ENCODE measurements at places on chromosomes 5 and 9. TPM values are rescaled to one million over a fixed set of nuclear protein-coding genes. Genes with fewer than 3 reads are reported as not detected.
A peak's percentile ranks its signal among the peaks of the same experiment; 100 is the strongest.

DNA sequence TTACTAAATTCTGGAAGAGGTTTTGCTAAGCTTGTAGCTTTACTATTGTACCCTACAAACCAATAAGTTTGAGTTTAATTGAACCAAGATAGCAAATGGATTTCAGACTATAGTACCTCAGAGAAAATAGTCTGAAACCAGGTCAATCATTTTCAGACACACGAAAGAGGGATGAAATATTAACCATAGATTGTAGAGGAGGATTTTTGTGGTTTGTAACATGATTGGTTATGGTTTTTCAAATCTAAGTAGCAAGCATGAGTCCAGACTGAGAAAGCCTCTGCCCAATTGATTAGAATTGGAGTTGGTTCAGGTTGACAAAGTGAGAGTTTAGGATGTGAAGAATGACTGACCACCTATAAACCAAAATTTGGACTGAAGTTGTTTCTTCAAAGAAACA lies 562.7 kb upstream of the DMAC1 start:
- no peak for DNase-seq

- DNase-seq, result peak; percentile 13
Measured at GRCh38 chr9:10366171-10366779, 246.5 kb downstream of the PTPRD start.

- no peak for DNase-seq
Measured at GRCh38 chr5:31769530-31769929, 130.6 kb downstream of the PDZD2 start.

DNA sequence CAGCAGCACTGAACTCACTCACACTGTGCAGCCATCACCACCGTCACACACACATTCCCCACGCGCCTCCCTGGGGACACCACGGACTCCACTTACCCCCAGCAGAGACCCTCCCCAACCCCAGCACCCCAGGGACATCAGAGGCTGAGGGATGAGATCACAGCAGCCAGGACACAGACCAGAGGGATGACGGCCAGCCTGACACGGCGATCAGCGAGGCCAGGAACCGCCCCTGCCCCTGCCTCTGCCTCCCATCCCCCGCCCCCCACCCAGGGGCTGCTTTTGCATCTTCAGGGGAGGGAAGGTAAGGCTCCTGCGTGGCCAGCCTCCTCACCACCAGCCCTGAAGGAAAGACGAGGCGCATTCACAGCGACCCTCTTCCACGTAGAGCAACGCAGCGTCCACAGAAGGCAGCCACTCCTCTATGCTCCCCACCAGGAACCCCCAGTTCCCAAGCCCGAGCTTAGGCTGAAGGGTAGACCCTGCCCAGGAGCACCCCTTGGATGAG lies 104.5 kb downstream of the VAV2 start:
- DNase-seq, result no peak

GRCh38 chr5:154449786-154450185 lies 4.0 kb downstream of the SAP30L start:
- DNase-seq, result no peak

DNA sequence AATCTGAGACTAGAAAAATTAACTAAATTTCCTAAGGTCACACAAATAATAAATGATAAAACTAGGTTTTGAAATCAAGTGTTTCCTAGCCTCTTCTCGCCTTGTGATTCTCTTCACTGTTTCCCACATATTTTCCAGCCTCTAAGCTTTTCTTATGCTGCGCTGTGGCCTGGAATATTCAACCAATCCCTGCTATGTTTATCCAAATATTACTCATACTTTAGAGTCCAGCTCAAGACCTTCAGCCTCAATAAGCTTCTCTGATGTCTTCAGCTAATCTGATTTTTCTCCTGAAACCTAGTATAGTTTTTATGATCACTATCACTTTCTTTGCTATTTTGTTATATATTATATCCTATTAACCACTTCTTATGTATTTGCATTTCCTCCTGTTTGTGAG lies 303.1 kb upstream of the CDH6 start:
- no peak for DNase-seq

- DNase-seq, result no peak
Measured at GRCh38 chr5:95846554-95847260, 24.2 kb upstream of the GLRX start.

DNA sequence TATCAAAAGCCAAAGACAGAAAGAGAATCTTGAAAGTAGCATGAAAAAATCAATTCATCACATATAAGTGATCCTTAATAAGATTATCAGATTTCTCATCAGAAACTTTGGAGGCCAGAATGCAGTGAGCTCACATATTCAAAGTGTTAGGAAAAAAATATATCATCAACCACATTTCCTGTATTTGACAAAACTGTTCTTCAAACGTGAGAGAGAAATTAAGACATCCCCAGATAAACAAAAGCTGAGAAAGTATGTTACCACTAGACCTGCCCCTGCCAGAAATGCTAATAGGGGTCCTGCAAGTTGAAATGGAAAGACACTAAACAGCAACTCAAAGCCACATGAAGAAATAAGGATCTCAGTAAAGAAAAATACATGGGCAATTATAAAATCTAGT lies 29.9 kb downstream of the HACD4 start:
- no peak for DNase-seq

DNA sequence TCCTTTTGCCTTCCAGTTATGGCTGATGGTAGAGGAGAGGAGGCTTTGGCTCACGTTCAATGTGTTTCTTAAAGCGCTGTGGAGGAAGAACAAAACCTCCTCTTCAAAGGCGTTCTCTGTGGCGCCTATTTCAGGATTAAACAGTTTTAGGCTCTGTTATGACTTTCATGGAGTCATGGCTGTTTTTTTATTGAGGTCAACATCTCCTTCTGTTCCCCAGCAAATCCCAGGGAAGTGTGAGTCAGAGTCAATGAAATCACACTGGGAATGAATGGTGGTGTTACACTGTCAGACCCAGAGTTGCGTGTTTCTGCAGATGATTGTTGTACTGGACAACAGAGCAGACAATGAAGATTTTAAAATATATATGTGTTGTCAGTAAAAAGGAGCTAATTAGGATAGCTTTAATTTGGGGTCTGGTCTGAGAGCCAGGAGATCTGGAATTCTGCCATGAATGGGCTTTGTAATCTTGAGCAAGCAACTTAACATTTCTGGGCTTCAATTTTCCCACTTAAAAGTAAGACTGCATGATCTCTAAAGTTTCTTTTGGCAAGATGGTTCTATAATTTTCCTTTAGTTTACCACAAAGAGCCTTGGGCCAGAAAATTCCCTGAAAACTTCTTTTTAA lies 240.7 kb downstream of the CSNK1G3 start:
- DNase-seq, result no peak

GRCh38 chr5:43642428-43642827 lies 39.4 kb downstream of the NNT start:
- no peak for DNase-seq

DNA sequence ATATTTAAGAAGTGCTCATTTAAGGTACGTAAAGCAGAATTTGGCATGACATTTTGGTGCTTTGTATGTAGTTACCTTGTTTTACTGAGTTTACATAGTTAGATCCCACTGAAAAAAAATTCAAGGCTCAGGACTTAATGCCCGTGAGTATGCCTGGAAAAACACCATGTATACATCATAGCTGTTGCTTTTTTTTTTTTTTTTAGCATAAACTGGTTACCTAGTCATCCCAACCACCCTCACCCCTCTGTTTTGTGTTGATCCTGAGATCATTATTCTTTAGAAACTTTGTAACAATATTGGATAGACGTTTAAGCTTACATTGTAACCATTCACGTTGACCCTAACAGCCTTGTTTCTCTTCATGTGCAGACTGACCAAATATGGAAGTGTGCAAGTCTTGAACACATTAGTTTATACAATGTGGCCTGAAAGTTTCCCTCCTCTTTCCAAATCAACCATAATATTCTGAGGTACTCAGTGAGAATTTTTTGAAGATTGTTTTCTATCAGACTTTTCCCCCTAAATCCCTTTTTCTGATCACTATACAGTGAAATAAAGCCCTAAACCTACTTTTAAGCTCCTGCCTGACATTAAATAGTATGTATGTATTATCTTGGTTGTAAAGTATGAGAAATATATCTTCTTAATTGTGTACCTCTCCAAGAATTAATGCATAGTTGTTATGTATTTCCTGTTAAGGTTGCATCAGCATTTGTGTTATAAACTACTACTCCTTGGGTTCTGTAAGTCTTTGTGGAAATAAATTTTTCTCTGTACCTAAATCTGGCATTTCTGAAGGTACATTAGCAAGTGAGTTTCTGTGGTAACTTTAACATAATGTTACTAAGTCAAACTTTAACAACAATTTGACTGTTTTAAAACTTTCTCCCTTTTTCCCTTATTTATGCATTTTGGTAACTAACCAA lies 4.4 kb downstream of the RABGAP1 start:
- DNase-seq, result no peak

DNA sequence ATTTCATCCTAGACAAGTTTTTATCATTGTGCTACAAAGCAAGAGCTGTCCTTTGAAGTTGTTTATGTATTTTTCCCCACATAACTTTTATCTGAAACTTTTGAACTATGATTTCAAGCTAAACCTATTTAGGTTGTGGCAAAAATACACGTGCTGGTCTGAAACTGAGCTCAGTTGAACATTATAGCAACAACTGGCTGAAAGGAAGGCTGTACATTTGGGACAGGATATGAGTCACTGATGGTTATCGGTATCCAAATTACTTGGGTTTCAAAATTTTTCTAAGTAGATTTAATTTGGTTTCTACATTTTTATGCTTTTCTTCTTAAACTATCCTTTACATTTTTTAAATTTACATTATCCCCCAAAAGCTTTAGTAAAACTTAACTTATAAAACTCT lies 627.3 kb upstream of the NUDT12 start:
- no peak for DNase-seq

GRCh38 chr5:43652537-43653302 lies 49.7 kb downstream of the NNT start:
- no peak for DNase-seq

DNA sequence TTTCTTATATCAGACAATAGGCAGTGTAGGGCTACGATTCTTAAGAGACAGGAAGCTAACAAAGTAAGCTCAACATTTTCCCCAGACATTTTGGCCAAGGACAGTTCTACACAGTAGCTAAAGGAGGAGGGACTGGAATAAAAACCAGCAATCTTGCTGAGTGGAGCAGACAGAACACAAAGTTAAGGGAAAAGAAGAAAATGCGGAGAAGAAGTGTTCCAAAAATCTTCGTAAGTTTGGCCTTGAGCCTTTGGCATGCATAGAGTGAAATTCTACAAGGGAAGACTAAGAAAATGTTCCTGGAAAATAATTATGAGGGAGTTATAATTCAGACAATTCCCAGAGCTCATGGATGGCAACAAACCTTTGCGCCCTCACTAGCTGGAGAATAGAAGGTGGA lies 748.0 kb upstream of the CTNND2 start:
- no peak for DNase-seq

DNA sequence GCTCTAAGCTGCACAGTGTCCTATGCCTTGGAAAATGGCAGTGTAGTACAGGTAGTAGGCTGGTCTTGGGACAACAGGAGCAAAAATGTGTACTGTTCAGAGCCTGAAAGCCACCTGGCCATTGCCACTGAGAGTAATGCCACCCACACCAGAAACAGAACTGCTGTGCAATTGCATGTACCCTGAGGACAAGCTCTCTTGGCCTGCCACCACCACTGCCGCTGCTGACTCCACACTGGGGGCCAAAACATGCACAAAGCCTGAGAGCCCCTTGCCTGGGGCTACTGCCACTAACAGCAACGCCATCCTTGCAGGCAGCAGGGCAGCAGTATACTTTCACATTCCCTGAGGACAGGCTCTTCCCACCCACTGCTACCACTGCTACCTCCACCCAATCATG lies 251.9 kb upstream of the CDH12 start:
- no peak for DNase-seq

GRCh38 chr9:116964258-116964657 lies 277.2 kb downstream of the TRIM32 start:
- no peak for DNase-seq

GRCh38 chr9:116149844-116150243 lies 3.7 kb upstream of the PAPPA start:
- peak; percentile 18 for DNase-seq

DNA sequence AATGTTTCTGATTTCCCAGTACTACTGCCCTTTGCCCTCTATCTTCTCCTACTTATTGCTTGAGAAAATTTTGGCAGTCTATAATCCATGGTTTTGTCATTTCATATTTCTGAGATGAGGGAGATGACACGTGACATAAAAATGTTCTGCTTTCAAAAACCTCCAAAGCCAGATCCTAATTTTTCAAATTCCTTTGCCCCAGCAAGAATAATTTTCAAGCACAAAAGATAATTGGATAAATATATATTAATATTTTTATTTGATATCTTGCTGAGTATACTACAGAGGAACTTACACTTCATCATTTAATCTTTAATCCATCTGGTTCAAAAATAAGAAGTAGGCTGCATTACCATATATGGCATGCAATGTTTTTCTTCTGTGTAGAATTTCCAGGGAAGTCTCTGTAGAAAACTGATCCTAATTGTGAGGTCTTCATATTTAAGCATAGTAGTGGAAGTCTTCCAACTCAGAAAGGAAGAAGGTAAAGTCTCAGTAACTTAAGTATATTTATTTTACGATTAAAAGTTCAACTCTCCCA lies 1738.8 kb downstream of the EFNA5 start:
- DNase-seq, result no peak

The UNC5A gene
- 1.0 TPM for polyA plus RNA-seq

The SREK1IP1 gene
- polyA plus RNA-seq, result 14.7 TPM

The CDC25C gene
- polyA plus RNA-seq, result 4.5 TPM

The MGAT1 gene
- polyA plus RNA-seq, result 110 TPM

Measured in large intestine (tissue), 12 donors.